ENCODE measurements at places on chromosomes 1 and 21.

- no peak for DNase-seq
Measured at GRCh38 chr1:10825592-10825991, 29.1 kb upstream of the CASZ1 start.

GRCh38 chr1:119266386-119266785 is 102.2 kb upstream of the HAO2 start:
- DNase-seq: no peak

- DNase-seq: no peak
Measured at GRCh38 chr1:21289700-21290545, at the start of gene ECE1. ECE1 (minus strand) TSS chr1:21290463; CDS start chr1:21290414, 49 bp downstream.

DNA sequence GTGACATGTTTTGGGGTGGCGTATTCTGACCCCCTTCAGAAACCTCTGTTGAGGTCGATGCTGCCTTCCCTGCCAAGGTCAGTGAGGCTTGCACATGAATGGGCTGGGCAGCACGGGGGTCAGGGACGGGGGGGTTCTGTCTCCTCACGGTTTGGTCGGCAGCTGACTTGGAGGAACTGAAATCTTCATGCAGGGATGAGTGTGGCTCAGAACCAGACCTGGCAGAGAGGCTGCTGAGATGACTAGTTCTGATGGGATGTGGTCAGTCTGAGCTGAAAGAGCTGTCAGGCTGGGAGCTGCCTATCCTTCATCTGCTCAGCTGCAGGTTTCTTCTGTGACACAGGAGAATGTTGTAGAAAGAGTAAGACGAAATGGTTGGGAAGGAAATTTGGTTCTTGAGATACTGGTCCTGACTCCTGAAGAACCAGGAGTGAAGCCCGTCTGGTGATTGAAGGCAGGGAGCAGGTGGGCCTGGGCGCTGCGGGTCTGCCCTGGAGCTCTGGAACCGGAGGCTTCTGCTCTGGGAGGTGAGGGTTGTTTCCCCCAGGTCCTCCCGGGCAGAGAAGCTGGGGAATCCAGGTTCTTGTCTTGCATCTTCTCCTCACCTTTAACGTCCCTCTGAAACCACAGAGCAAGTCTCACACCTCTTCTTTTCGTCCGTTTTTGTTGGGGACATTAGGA is 3.3 kb downstream of the SLX9 start:
- DNase-seq: no peak

DNA sequence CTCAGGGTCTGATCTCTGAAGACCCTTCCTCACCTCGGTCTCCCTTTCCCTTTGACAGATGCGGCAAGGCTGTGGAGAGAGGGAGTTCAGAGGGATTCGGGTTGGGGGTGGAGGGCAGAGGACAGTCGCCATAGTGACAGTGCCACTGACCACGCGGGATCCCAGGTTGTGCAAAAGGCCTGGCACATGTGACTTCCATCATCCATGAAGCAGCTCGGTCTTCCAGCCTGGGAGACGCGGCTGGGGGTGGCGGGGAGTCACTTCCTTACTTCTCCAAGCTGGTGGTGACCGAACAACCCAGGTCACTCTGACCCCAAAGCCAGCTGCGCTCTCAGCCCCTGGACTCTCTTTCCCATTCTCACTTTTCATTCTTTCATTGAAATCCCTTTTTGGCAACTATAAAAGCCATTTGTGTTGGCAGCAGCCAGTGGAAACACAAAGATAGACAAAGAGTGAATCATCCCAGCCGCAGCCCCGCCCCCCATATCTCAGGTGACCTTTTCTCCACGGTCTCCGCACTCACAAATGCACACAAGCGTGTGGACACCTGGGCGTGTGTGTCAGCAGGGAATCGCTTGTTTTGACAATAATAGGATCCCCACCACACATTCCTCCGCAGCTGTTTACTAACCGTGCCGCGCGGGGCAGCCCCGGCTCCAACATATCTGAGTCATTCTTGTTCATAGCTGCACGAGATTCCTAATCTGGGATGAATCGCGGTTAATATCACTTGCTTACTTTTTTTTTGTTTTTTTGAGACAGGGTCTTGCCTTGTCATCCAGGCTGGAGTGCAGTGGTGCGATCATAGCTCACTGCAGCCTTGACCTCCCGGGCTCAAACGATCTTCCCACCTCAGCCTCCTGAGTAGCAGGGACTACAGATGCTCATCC is 68.3 kb downstream of the DHRS3 start:
- DNase-seq: no peak

GRCh38 chr1:2045468-2046173 is 4.6 kb upstream of the PRKCZ start:
- DNase-seq: no peak
